ENCODE measurements at places on chromosomes 13 and 19.
A peak's percentile ranks its signal among the peaks of the same experiment; 100 is the strongest.

- no peak for DNase-seq
Measured at GRCh38 chr13:106685143-106685542, 117.2 kb upstream of the ARGLU1 start.

GRCh38 chr19:54411033-54411432 lies 4.2 kb upstream of the TTYH1 start:
- DNase-seq = no peak

GRCh38 chr13:34803756-34804155 lies 138.3 kb upstream of the NBEA start:
- DNase-seq = no peak

DNA sequence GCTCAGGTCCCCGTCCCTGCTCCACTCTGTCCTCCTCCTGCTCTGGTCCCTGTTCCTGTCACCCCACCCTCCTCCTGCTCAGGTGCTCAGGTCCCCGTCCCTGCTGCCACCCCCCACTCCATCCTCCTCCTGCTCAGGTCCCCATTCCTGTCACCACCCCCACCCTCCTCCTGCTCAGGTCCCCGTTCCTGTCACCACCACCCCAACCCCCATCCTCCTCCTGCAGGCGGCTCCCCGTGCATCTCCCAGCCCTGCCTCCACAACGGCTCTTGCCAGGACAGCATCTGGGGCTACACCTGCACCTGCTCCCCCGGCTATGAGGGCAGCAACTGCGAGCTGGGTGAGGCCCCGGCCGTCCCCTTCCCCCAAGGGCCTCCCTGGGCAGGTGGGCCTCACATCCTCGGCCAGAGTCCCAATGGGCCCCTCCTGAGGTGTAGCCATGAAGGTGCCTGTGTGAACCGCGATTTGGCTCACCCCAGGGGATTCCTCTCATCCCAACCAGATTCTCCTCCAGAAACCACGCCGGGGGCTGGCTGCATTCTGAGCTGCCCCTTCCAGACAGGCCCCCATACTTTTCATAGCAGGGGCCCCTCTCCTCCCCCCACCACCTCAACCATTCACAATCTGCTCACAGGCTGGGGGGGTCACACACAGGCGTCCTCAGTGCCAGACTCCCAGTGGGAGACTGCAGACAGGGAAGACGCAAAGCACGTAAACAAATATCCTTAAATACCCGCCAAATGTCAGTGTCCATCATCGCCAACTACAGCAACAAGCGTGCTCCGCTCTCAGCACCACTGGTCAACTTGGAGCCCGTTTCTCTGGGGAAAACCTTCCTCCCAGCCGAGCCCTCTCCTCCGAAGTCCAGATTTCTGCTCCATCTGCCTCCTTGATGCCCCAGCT lies 4.6 kb downstream of the PROZ start:
- no peak for DNase-seq

DNA sequence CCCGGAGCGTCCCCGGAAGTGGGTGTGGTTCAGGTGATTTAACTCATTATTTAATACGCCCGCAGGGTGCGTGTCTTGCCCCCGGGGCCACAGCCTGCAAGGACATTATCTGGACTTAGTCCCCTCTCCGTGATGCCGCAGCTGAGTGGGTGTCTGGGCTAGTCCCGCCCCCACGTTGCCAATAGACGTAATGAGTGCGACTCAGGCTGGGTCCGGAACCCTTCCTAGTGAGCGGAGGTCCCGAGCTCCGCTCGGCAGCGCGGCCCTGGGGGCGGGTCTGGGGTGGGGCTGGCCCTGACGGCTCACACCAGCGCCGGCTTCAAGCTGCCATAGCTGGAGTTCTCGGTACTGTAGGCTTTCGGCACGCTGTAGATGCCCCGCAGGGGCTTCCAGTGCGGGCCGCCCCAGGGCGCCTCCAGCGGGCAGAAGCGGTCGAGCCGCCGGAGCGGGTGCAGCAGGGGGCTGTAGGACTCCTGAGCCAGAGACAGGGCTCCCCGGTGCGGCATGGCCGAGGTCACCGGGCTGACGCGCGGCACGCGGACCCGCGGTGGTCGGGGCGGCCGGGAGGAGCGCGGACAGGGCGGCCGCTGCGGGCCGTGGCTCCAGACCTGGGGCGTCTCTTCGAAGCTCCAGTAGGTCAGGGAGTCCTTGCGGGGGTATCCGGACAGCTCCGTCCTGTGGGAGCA lies 918 bp upstream of the LHB start:
- peak; percentile 62 for DNase-seq

GRCh38 chr19:19742773-19743172 lies 9.9 kb upstream of the ZNF14 start:
- DNase-seq = no peak

DNA sequence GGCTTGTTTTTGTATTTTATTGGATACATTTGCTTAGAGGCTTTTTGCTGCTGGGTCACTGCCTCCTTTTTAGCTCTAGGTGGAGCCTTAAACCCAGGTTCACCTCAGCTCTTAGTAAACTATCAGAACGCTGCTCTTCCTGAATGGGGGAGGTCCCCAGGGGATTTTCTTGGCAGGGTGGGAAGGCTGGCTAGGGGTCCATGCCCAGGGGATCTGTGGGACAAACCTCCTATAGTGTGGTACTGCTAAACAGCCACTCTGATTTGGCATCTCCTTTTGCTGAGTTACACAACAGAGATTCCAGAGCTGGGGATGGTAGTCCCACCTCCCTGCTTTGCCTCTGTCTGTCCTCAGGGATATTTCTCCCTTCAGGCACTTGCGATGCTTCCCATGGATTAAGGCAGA lies 204.9 kb downstream of the ZIC5 start:
- peak; percentile 23 for DNase-seq

DNA sequence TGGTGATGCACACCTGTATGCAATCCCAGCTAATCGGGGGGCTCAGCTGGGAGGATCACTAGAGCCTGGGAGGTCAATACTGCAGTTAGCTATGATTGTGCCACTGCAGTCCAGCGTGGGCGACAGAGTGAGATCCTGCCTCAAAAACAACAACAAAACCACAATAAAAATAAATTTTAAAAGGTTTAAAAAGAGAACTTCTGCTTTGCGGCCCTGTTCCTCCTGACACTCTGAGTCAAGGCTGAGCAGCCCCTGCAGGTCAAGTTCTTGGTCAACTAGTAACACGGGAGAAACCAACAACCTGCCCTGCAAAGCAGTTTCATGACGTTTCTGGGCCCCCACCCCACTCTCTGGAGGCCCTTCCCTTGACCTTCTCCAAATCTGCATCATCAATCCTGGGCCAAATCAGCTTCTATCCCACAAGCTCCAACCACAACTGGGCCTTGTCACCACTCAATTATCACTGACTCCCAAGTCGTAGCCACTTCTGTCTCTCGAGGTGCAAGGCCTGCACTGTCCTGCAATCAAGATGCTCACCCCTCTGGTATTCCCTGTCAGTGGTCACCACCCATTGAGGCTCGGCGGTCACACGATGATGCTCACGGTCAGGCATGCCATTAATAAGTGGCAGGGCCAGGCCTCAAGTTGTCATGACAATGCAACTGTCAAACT lies 7.5 kb downstream of the ELAVL1 start:
- no peak for DNase-seq

DNA sequence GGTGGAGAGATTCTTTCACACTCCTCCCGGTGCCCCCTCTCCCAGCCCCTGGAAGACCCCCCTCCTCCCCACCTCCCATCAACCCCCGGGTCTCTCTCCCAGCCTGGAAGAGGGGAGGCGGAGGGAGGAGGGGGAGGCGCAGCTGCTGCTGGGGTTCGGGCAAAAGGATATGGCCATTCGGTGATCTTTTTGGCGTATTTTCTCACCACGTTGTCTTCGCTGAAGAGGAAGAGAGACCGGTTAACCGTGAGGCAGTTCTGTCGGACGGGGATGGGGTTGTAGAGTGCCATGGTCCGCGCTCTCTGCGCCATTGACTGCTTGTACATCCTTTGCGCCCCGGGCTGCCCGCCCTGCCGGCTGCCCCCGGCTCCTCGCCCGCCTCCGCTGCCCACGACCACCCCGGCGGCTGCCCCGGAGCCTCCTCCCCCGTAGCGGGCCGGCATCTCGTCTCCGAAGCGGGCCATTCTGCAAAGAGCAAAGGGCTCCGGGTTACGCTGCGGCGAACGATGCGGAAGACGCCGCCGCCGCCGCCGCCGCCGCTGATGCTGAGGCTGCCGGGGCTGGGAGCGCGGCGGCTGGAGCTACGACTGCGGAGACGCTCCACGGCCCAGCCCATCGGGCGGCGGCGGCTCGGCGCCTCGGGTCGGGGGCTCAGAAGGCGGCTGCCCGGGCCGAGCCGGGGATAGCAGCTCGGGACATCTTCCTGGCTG lies 363 bp downstream of the CACNA1A start:
- no peak for DNase-seq

- no peak for DNase-seq
Measured at GRCh38 chr19:32196690-32197420, 148.6 kb upstream of the ZNF507 start.

GRCh38 chr13:110971486-110971885 lies 56.6 kb upstream of the ANKRD10 start:
- DNase-seq = no peak

GRCh38 chr13:54150851-54151250 lies 1122.2 kb downstream of the OLFM4 start:
- no peak for DNase-seq

- DNase-seq = no peak
Measured at GRCh38 chr13:46360604-46361003, 26.4 kb downstream of the RUBCNL start.

DNA sequence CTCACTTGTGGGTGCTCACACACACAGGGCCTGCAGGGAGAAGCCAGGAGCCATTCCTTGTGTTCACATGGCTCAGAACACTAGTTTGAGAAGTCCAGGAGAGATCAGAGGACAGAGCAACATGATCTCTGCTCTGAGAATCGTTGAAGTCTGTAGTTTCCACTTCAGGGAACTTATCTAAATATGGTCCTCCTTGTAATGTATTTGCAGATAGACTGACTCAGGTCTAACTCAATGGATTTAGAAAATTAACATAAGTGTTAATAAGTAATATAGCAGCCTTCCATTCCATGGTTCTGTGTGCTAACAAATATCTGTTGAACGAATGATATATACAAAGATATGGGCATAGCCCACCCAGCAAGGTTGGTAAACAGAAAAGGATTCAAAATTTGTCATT lies 119.8 kb upstream of the STARD13 start:
- DNase-seq = no peak

DNA sequence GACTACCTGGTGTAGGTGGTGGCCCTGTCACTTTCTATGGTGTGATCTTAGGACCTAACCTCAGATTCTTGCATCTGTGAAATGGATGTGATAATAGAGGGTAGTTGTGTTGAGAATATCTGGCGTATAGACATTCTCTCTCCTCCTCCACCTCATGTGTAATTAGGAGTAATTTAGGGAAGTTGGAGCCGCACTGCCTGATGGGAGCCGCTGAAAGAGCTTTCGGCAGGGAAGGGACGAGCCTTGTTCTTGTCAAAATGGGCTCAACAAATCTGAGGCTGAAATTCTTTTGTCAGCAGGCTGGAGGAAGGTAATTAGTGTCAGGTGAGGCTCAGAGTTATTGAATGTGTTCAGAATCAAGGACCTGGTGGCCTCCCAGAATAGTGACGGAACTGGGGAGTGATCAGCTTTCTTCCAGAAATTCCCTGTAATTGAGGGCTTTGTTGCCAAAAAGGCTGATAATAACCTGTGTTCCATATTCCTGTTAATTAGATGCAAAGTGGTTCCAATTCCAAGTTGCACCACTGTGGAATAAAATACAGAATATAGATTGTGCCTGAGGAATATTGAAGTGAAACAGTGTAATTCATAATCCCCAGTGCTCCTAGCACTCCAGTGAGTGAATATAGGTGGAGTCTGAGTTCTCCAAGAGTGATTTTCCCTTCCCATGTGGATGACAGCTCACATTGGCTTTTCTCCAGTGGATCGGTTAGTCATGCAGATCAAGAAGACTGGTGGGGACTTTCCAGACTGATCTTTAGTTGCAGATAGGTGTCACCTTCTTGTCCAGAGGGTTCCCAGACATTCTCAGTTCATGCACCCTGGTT lies 47.5 kb downstream of the SPATA13 start:
- DNase-seq = peak; percentile 84

DNA sequence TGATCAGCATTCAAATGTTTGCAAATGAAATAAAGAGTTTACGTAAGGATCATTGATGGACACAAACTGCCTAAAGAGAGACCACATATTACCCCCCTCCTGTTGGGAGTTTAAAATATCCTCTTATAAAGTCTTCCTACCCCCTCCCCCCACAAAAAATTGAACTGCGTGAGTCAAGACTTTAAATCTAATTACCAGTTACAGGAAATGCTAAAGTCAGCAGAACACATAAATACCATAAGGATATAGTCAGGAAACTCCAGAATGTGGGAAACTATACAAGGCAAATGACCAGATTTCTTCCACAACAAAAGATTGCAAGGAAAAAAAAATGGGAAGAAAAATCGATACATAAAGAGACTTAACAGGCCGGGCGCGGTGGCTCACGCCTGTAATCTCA lies 44.4 kb upstream of the FARP1 start:
- DNase-seq = no peak

- DNase-seq = peak; percentile 21
Measured at GRCh38 chr13:85659493-85659892, 139.7 kb downstream of the SLITRK6 start.

DNA sequence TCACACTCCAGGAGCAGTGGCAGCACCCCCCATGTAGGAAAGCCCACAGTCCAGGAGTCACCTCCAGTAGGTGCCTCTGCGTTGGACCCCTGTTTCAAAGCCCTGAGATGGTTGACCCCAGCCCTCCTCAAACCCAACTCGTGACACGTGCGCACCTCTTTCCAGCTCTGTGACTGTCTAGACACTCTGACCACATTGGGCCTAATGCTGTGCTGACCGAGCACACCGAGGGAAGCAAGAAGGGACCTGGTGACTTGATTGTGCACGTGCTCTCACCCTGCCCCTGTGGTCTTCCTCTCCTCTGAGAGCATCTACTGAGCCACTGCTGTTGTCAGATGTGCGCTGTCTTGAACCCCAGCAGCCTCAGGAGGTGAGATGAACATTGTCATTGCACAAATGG lies 22.9 kb upstream of the SLC35E1 start:
- DNase-seq = no peak

GRCh38 chr13:108227651-108228272 lies 9.6 kb downstream of the ABHD13 start:
- peak; percentile 69 for DNase-seq

GRCh38 chr13:45021250-45021649 lies 31.9 kb downstream of the GPALPP1 start:
- DNase-seq = no peak

Measured in choroid plexus epithelial cell (primary cell).